ENCODE measurements at places on chromosomes 13 and 19.

- no peak overlapping the region for H3K27ac ChIP-seq
- no peaks in the 10 kb centered on the region for H3K36me3 ChIP-seq
- H3K27me3 ChIP-seq = peaks cover 56% of the 10 kb centered on the region
- DNase-seq = no peak
- H3K4me1 ChIP-seq = peaks cover 6% of the 10 kb centered on the region
- no peak overlapping the region for H3K4me3 ChIP-seq
Observed at GRCh38 chr19:19256072-19256969, 16.8 kb downstream of the TM6SF2 start.

DNA sequence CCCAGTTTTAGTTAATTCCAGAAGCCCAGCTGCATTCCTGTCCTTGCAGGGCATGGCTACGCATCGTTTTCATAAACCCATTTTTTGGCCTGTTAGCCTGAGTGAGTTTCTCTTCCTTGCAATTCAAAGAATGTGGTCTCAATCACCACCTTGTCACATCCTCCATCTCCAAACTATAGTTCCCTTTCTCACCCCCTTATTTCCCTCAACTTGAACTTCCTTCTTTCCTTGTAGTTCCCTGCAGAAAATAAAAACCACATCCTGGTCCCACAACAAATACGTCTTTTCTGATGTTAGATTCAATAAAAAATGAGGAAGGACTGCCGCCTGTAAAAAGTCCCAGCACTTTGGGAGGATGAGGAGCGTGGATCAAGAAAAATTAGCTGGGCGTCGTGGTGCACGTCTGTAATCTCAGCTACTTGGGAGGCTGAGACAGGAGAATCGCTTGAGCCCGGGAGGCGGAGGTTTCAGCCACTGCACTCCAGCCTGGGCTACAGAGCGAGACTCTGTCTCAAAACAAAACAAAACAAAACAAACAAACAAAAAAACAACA is 13.2 kb downstream of the ADGRE3 start:
- no peak overlapping the region for H3K4me3 ChIP-seq
- no peaks in the 10 kb centered on the region for H3K27me3 ChIP-seq
- H3K36me3 ChIP-seq = no peaks in the 10 kb centered on the region
- no peak overlapping the region for H3K27ac ChIP-seq

GRCh38 chr13:77891041-77891440 is 27.6 kb downstream of the EDNRB start:
- H3K4me1 ChIP-seq = no peaks in the 10 kb centered on the region
- H3K4me3 ChIP-seq = no peak overlapping the region
- no peaks in the 10 kb centered on the region for H3K36me3 ChIP-seq
- peaks cover 10% of the 10 kb centered on the region for H3K27me3 ChIP-seq
- no peak for DNase-seq

DNA sequence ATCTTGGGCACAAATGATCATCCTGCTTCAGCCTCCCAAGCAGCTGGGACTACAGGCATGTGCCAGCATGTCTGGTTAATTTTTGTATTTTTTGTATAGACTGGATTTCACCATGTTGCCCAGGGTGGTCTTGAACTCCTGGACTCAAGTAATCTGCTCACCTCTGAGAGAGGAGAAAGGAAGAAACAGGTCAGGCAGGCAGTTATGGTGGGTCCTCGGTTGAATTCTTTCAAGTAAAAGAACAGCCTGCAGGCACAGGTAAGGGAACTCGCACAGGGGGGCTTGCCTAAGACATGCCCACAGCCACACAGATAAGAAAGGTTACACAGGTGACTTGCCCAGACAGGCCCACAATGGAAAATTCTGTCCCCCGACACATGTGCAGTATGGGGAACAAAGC is 34.8 kb upstream of the CYSLTR2 start:
- no peak overlapping the region for H3K27ac ChIP-seq
- peaks cover 4% of the 10 kb centered on the region for H3K36me3 ChIP-seq
- H3K4me3 ChIP-seq = no peak overlapping the region
- peaks cover 9% of the 10 kb centered on the region for H3K27me3 ChIP-seq

- no peaks in the 10 kb centered on the region for H3K36me3 ChIP-seq
- DNase-seq = no peak
- no peak overlapping the region for H3K4me3 ChIP-seq
Observed at GRCh38 chr13:103517066-103517767, 451.0 kb upstream of the SLC10A2 start.

- H3K4me1 ChIP-seq = peaks cover 21% of the 10 kb centered on the region
- H3K4me3 ChIP-seq = no peak overlapping the region
- peak overlapping the region; percentile 26 for H3K27ac ChIP-seq
- peaks cover 32% of the 10 kb centered on the region for H3K27me3 ChIP-seq
- H3K36me3 ChIP-seq = no peaks in the 10 kb centered on the region
- no peak for DNase-seq
Observed at GRCh38 chr13:23460309-23460708, 26.8 kb upstream of the SACS start.

- H3K4me1 ChIP-seq = peaks cover 8% of the 10 kb centered on the region
- no peak overlapping the region for H3K27ac ChIP-seq
- H3K4me3 ChIP-seq = peak overlapping the region; percentile 65
- H3K36me3 ChIP-seq = no peaks in the 10 kb centered on the region
Observed at GRCh38 chr13:95643936-95644598, 439 bp downstream of the DZIP1 start.

DNA sequence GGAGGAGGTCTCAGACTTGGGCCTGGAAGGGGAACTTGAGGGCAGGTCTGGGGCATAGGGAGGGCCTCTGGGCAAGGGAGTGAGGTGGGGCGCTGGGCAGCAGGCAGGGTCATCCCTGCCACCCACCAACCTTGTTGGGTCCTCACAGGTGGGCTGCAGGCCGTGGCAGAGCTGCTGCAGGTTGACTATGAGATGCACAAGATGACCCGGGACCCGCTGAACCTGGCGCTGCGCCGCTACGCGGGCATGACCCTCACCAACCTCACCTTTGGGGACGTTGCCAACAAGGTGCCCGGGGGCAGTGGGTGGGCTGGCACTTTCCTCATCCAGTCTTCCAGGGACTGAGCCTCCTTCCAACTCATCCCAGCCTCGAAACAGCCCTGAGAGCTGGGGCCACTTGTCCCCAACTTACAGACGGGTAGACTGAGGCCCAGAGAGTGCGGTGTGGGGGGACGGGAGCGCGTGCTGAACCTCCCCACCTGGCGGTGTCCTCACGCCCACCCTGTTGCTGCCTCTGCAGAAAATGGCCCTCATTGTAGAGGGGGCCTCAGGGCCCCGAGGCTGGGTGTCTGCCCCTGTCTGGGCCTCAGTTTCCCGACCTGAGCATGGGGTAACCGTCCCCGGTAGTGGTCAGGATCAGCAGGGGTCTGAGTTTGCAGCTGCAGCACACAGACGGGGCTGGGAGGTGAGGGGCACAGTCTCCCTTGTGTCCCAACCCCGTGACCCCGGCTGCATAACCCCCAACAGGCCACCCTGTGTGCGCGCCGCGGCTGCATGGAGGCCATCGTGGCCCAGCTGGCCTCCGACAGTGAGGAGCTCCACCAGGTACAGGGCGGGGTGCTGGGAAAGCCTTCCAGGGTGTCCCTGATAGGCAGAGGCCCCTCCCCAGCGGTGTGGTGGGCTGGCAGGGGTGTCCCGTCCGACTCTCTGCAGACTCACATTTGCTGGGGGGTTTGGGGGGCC is 10.4 kb downstream of the APC2 start:
- H3K27me3 ChIP-seq = peaks cover 31% of the 10 kb centered on the region
- H3K36me3 ChIP-seq = peaks cover 10% of the 10 kb centered on the region
- peaks cover 7% of the 10 kb centered on the region for H3K4me1 ChIP-seq
- no peak overlapping the region for H3K27ac ChIP-seq
- no peak for DNase-seq

DNA sequence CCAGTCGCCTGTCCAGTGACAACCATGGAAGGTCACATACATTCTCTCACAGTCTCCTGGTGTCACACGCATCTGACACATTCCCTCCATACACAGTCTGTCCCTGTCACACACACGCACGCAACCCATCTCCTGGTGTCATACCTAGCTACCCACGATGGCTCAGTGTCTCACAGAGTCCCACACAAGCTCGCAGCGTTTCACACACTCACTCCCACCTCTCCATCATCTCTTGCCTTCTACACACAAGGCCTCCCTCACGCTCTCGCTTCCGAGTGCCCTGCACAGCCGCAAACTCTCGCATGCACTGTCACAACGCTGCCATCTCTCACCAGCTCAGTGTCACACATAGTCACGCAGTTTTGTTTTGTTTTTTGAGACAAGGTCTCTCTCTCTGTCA is 1.2 kb upstream of the GNG8 start:
- no peak overlapping the region for H3K27ac ChIP-seq
- DNase-seq = no peak
- peaks cover 6% of the 10 kb centered on the region for H3K27me3 ChIP-seq
- peaks cover 18% of the 10 kb centered on the region for H3K4me1 ChIP-seq
- no peak overlapping the region for H3K4me3 ChIP-seq

DNA sequence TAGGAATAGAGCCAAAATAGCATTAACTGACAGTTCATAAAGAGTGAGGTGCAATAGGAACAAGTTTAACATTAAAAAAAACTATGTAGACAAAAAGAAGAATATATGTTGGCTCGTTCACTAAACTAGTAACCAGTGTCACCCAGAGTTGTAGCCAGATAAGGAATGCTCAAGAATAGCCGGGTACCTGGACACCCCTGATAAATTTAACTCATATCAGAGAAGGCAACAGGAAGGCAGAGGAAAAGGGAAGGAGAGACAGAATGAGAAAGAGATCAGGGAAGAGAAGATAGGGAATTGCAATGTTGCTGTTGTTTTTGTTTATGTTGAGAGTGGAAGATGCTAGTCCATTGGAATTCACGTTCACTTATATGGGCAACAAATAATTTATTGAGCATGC is 31.6 kb upstream of the KATNAL1 start:
- no peak overlapping the region for H3K4me3 ChIP-seq
- DNase-seq = no peak
- H3K4me1 ChIP-seq = peaks cover 21% of the 10 kb centered on the region
- H3K27ac ChIP-seq = no peak overlapping the region
- H3K36me3 ChIP-seq = no peaks in the 10 kb centered on the region
- H3K27me3 ChIP-seq = no peaks in the 10 kb centered on the region

DNA sequence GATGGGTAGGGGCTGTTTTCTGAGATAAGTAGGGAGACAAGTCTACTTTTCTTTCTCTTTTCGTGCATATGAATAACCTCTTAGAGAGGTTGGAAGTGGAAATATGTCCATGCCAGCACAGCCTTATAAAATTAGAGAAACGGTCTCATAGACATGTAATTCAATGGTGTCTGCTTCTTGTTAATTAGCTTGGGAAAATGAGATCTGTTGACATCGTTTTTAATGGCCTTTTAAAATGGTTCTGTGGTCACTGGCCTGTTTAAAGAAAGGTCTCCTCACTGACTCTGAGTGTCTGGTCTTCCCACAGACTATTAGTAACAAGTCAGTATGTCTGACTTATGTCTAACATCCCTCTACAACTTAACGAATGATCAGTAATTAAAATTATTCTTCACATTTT is 487.1 kb downstream of the SLITRK6 start:
- H3K4me3 ChIP-seq = no peak overlapping the region
- no peak overlapping the region for H3K27ac ChIP-seq
- no peaks in the 10 kb centered on the region for H3K36me3 ChIP-seq
- no peaks in the 10 kb centered on the region for H3K4me1 ChIP-seq

- H3K4me3 ChIP-seq = no peak overlapping the region
- H3K36me3 ChIP-seq = no peaks in the 10 kb centered on the region
- no peak overlapping the region for H3K27ac ChIP-seq
- H3K27me3 ChIP-seq = peaks cover 12% of the 10 kb centered on the region
- no peaks in the 10 kb centered on the region for H3K4me1 ChIP-seq
- no peak for DNase-seq
Observed at GRCh38 chr13:60386250-60386649, 10.8 kb upstream of the TDRD3 start.

GRCh38 chr13:78102741-78103140 is 184.1 kb upstream of the EDNRB start:
- H3K27ac ChIP-seq = no peak overlapping the region
- no peaks in the 10 kb centered on the region for H3K4me1 ChIP-seq
- H3K36me3 ChIP-seq = no peaks in the 10 kb centered on the region
- no peak for DNase-seq
- no peaks in the 10 kb centered on the region for H3K27me3 ChIP-seq

GRCh38 chr13:25574437-25575411 is 202.9 kb downstream of the ATP8A2 start:
- H3K27me3 ChIP-seq = peaks cover 21% of the 10 kb centered on the region
- H3K36me3 ChIP-seq = no peaks in the 10 kb centered on the region
- H3K4me3 ChIP-seq = no peak overlapping the region
- no peaks in the 10 kb centered on the region for H3K4me1 ChIP-seq

GRCh38 chr19:23343434-23344010 is 51.7 kb downstream of the ZNF91 start:
- no peak overlapping the region for H3K4me3 ChIP-seq
- H3K27me3 ChIP-seq = no peaks in the 10 kb centered on the region
- H3K27ac ChIP-seq = no peak overlapping the region
- peaks cover 9% of the 10 kb centered on the region for H3K4me1 ChIP-seq
- H3K36me3 ChIP-seq = peaks cover 91% of the 10 kb centered on the region

GRCh38 chr19:17454576-17455071 is 6.1 kb downstream of the NXNL1 start:
- H3K27me3 ChIP-seq = peaks cover 72% of the 10 kb centered on the region
- peaks cover 11% of the 10 kb centered on the region for H3K4me1 ChIP-seq
- no peak overlapping the region for H3K27ac ChIP-seq
- no peak overlapping the region for H3K4me3 ChIP-seq

DNA sequence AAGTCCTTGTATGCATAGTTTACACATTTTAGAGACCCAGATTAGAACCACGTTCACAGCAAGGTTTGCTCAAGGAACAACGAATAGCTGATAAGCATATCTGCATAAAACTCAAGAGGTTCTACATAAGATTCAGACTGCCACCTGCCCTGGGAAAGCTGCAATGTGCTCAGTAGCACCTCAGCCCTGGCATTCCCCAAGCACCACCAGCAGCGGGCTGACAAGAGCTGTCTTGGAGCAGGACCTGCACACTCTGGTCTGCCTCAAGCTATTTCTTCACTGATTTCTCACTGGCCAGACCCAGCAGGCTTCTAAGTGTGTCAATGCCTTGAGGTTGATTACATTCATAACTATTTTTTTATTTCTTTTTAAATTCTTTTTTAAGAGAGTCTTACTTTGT is 65.8 kb upstream of the UQCRFS1 start:
- H3K27me3 ChIP-seq = no peaks in the 10 kb centered on the region
- peaks cover 7% of the 10 kb centered on the region for H3K4me1 ChIP-seq
- H3K4me3 ChIP-seq = no peak overlapping the region
- H3K36me3 ChIP-seq = no peaks in the 10 kb centered on the region
- H3K27ac ChIP-seq = no peak overlapping the region
- DNase-seq = no peak

DNA sequence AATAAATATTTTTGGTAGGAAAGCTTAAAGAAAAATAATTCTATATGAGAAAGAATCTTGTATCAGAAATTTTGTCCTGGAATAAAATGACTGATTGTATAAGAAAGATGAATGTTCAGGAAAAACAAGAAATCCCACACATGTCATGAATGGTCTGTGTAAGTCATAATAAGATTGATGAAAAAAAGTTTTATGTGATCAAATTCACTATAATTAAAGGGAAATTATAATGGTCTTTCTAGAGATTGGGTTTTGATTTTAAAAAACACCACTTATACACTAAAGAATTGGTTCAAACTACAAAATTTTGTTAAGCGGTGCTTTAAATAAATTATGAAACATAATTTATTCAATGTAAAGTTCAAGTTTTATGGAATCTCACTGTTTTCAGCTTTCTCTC is 7.2 kb upstream of the ZNF841 start:
- H3K27ac ChIP-seq = no peak overlapping the region
- H3K36me3 ChIP-seq = peaks cover 14% of the 10 kb centered on the region
- H3K27me3 ChIP-seq = peaks cover 5% of the 10 kb centered on the region
- no peak overlapping the region for H3K4me3 ChIP-seq

GRCh38 chr19:34816708-34817107 is 43.7 kb upstream of the ZNF599 start:
- H3K36me3 ChIP-seq = peaks cover 5% of the 10 kb centered on the region
- no peak overlapping the region for H3K4me3 ChIP-seq
- H3K27ac ChIP-seq = no peak overlapping the region
- H3K27me3 ChIP-seq = peaks cover 17% of the 10 kb centered on the region
- no peaks in the 10 kb centered on the region for H3K4me1 ChIP-seq
